Suprapubic skin (tissue), 4 donors: ENCODE measurements at places on chromosomes 5 and 9.

DNA sequence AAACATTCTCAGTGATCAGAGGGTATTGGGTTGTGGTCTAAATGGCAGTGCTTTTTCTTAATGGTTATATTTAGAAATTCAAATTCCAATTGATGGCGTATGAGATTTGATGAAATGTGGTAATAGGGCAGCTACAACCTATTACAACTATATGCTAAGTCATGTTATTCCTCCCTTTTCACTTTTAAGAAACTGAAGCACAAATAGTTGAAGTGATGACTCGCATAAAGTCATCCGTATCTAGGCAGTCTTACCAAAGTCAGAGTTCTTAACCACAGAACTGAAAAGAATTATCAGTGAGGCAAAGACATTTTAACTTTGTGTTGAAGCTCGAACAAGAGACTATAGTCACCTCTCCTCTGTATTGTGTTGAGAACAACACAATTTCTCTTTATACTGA, 28.2 kb downstream of the C9orf152 start:
- DNase-seq = no peak

DNA sequence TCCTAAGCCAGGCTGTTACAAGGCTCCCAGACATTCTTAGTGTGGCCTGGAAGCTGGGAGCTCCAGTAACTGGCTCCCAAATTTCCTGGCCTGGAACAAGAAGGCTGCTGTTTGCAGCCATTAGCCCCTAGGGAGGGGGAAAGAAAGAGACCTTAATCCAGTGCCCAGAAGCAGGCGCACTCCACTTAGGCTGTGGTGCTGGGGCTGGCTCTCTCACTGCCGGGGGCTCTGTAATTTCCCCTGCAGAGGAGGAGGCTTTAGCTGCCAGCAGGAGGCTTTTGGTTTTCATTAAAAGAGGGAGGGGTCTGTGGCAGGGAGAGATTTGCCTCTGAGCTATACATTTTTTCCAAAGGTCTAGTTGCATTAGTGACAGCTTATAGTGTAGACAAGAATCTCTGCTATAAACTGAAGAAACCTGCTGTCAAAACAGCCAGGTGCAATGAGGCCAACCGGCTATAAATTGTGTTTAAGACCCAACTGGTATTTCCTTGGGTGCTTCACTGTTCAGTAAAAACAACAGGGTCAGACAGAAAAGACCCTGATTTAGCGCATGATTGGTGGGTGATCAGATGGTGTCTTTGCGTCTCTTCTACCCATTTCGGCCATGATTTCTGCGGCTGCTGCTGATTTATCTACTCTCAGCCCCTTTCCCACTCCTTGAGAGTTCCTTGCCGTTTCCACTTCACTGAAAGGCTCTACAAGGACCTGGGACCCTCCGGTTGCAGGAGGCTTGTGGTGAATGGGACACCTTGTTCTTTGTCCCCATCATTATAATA, 254.6 kb downstream of the AOPEP start:
- no peak for DNase-seq

GRCh38 chr5:151673421-151673820, 13.3 kb downstream of the SPARC start:
- no peak for DNase-seq

GRCh38 chr5:127805448-127805847, 102.3 kb downstream of the CCDC192 start:
- no peak for DNase-seq

- no peak for DNase-seq
Measured at GRCh38 chr5:131356619-131357018, 92.8 kb downstream of the CDC42SE2 start.

GRCh38 chr5:152474961-152475360, 69.9 kb upstream of the NMUR2 start:
- no peak for DNase-seq

DNA sequence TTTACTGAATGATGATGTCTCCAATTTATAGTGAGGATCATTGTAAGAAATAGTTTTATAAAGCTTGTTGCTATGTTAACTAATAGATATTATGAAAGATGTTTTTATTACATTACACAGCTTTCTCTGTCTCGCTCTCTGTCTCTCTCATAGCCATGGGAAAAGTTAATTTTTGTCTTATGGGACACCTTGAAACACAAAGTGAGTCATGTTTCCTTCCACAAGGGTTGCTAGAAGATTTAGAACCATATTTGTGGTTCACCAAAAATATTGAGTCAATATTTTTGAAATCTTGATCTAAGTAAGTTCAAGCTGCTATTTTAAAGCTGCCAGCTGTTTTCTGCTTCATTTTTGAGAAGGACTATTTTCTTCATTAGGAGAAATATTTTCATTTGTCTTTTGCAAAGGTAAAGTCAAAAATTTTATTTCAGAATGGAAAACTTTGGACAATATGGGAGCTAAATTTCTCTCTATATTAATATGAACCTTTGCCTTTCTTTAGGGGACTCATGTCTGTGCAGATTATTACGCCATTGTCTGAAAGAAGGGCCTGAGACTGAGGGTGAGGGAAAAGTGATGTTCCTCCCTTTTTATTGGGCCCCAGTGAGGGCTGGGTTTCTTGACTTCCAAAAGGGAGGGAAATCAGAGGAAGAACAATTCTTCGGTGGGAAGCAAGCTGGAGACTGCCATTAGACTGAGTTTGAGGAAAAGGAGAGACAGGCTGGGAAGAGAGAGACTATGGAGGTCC, 87.9 kb upstream of the SLC24A2 start:
- no peak for DNase-seq
